Brain microvascular endothelial cell (primary cell): ENCODE measurements at places on chromosomes 4 and X.
A peak's percentile ranks its signal among the peaks of the same experiment; 100 is the strongest.

GRCh38 chrX:46770817-46771163 is 11.9 kb upstream of the SLC9A7 start:
- peak; percentile 82 for DNase-seq

GRCh38 chr4:84342161-84342560 is 156.9 kb downstream of the NKX6-1 start:
- no peak for DNase-seq

DNA sequence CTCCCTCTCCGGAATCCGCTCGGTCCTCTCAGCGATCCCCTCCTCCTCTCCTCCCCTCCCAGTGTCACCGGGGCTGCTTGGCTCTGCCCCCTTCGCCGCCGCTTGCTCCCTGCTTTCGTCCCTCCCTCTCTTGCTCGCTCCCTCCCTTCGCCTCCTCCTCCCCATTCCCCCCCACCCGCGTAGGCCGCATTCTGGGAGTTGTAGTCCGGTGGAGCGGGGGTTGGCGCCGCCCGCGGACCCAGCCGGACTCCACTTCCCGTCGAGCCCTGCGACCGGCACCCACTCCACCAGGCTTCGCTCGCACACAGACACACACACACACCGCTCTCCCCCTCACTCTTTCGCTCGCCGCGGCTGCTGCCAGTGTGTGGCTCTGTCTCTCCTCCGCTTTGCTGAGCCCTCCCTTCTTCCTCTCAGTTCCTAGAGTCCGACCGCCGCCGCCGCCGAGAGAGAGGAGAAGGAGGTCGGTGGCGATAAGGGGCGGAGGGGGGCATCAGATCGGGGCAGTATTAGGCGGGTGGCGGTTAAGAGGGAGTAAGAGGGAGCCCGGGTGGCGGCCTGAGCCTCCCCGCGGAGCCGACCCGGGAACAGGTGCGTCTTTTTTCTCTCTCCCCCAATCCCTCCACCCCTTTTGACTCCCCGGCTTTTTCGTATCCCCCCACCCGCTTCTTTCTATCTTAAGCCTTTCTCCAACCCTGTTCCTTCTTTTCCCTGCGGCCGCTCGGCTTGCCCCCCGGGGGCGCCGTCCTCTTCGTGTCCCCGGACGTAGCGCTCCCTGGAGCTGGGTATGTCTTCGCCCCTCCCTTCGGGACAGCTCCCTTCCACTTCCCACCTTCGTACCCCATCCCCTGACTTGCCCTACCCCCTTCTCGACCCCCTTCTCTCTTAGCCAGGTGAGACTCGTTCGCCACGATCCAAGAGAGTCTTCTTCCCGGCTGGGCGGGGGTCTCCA is at the start of gene BCORL1:
Gene BCORL1 (plus strand): TSS at position 336 of the 952 bp plus-strand sequence. CDS start 22,597 bp downstream, outside the sequence.
- DNase-seq = peak; percentile 84

DNA sequence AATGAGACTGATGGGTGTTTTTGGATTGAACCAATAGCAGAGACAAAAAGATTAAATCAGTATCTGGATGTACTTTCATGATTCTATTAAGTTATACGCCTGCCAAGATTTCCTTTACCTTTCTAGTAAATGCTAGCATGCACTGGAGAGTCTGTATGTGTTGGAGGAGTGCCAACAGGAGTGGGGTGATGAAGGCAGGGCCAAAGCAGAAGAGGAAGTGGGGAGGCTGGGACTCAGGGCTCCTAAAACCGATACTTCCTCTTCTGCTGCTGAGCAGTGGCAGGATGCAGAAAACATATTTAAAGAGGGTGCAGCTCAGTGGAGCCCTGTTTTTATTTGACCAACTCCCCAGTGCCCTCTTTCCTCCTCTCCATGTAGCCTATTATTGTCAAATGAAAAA is 5.6 kb downstream of the CYSLTR1 start:
- no peak for DNase-seq

DNA sequence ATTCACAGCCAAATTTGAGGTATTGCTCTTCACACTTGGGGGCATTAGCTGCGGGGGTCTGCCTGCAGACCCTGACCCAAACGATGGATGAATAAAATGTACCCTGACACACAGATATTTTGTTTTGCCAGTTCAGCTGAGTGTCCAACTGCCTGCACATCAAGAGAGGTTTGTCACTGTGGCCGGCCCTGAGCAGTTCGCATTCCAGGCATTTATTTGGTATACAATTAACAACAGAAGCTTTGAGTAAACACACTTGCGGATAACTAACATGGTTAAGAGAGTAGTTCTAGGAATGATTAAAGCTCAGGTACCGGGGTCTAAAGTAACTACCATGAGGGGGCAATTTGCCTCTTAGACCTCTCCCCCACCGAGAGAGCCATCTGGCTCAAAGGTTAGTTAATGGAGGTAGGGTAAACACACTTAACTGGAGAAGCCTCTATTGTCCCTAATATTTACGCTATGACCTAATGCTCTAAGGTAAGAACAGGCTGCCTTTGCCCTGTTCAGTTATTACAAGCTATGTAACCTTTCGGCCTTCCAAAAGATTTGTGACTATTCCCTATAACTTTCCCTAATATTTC is 162.0 kb downstream of the SNCA start:
- DNase-seq = no peak

GRCh38 chrX:54473993-54474859 is 21.8 kb downstream of the FGD1 start:
- DNase-seq = no peak

- peak; percentile 28 for DNase-seq
Observed at GRCh38 chrX:28639451-28639850, 52.2 kb downstream of the IL1RAPL1 start.

GRCh38 chr4:151553874-151554273 is 144.9 kb downstream of the FHIP1A start:
- DNase-seq = no peak

DNA sequence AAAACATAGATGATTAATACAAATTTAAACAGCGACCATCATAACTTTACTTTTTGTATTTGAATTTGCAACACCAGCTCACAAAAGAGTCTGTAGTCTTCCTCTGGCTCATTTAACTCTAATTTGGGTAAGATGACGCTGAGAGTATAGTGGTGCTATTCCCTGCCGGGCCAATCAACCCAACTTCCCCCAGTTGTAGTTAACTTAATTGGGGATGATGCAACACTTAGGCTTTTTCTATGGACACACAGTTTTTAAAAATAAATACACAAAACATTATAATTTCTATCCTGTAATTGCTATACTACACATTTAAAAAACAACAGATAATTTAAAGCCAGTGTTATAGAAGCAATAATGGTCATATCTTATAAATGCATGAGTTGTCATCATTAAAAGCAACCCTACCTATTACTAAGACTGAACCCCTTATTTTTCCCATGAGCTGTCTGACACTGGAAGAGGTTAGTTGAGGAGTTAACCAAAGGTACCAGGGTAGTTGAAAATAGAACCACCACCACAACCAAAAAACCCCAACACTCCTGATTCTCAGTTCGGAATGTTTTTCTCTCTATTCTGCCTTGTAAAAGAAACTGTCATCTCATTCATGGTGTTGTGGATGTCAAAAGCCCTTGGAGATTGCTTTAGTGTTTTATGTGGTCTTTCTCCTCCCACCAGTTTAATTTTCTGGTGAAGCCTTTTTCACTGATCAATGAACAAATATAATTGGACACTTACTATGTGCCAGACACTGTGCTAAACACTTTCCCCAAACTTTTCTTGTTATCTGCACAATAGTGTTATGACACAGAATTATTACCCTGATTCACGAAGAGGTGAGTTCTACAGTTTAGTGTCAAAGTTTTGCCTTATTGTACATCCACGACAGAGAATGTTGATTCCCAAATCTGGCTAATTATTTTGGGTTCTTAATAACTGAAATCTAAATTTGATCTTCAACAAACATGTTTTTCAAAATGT is 61.5 kb upstream of the RAPGEF2 start:
- DNase-seq = no peak

DNA sequence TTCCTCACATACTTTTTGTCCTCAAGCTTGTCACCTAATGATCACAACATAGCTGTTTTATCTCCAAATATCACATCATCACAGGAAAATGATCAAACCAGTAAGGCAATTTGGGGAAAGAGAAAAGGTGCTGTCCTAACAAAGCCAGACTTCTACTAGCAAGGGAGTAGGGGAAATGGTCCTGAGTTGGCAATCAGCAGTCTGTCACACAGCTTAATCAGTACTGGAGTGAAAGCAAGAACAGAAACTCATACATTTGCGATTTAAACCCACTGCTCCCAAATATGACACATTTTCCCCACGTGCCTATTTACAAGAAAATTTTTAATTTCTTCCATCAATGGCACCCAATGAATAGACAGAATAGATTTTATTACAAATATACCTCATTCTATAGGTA is 546.8 kb upstream of the FMR1 start:
- DNase-seq = no peak

GRCh38 chrX:72392816-72393800 is 87.4 kb upstream of the CITED1 start:
- no peak for DNase-seq

DNA sequence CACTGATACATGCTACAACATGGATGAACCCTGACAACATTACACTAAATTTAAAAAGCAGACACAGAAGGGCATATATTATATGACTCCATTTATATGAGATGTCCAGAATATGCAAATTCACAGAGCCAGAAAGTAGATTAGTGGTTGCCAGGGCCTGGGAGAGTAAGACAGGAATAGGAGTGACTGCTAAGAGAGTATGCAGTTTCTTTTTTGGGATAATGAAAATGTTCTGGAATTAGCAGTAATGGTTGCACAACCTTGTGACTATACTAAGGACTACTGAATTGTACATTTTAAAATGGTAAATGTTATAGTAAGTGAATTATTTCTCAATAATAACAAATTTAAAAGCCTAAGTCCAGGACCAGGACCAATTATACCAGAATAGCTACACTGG is 29.5 kb upstream of the NUP54 start:
- no peak for DNase-seq
